Fibroblast of mammary gland (primary cell): ENCODE measurements at places on chromosomes 7 and 10.

GRCh38 chr7:151759591-151760042 is 117.3 kb downstream of the PRKAG2 start:
- DNase-seq, result peak; percentile 58

GRCh38 chr7:11315666-11316258 is 342.1 kb downstream of the PHF14 start:
- DNase-seq, result no peak

DNA sequence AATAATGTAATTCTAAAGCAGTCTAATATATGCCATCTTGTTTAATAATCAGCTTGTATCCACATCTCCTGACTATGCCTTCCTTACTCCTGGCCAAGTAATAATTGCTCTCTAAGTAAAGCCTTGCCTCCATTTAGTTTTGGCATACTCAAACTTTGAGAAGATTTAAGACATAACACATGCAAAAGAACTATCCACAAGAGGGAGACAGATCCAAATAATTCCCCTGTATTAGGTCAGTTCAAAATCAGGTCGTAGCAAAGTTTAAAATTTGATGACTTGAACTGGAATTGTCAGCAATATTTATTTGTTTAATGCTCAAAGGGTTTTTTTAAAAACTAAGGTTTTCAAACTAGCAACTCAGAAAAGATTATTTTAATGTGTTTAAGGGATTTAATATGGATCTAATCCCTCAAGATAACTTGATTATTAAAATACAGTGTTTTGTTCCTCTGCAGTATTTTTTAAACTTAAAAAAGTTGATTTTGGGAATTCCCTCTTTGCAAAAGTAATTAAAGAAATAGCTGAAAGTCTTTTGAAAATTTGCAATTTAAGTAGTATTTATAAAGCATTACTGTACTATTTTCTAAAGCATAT is 95.3 kb downstream of the HDAC9 start:
- DNase-seq, result peak; percentile 77

GRCh38 chr10:86538547-86538946 is 17.0 kb upstream of the WAPL start:
- DNase-seq, result peak; percentile 29

DNA sequence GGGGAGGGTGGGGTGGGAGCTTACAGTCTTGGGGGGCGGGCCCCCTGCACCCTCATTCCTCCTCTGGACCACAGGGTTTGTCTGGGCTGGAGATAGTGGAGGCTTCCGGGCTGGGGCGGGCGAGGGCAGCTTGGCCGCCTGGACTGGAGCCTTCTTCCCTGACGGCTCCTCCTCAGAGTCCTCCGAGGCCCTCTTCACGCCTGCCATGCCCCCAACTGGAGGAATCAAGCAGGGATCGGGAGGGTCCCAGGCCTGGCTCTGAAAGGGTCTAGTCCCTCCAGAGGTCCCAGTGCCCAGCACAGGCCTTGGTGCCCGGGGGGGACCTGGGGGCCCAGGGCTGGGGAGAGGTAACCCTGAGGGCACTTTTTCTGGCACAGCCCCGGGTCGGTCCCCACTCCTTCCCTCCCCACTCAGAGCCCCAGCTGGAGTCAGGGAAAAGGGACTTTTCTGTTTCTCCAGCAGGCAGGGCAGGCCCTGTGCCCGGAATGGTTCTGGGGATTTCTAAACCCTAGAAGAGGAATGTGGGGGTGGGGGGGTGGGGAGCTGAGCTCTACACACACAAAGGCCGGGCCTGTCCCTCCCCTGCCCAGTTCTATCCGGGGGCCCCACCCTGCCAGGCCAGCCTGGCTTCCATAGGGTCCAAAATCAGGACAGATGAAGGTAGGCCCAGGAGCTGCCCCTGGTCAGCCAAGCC is 11.6 kb downstream of the MICALL2 start:
- DNase-seq, result no peak

GRCh38 chr7:82615527-82615926 is 171.9 kb upstream of the CACNA2D1 start:
- DNase-seq, result no peak

DNA sequence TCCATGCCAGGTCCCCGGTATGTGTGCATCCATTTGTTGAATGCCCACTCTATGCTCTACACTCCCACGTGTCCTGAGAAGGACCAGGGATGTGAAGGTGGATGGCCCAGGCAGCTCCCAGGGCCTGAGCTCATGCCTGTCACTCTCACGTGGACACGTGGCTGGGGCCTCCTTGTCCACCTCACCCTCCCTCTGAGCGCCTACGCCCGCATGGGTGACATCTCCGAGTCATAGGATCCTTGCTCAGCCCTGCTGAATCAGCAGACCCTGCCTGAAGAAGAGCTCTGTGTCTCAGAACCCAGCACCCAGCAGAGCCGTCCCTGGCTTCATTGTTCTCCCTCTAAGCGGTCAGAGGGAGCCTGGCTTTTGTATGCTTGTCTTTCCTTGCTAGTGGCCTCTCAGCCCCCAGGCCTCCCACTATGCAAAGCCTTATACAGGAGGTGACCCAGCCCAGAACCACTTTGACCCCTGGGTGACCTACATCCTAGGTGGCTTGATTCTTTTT is 107.9 kb upstream of the PPIF start:
- DNase-seq, result peak; percentile 71

GRCh38 chr10:118973744-118974143 is 55.8 kb upstream of the NANOS1 start:
- no peak for DNase-seq

DNA sequence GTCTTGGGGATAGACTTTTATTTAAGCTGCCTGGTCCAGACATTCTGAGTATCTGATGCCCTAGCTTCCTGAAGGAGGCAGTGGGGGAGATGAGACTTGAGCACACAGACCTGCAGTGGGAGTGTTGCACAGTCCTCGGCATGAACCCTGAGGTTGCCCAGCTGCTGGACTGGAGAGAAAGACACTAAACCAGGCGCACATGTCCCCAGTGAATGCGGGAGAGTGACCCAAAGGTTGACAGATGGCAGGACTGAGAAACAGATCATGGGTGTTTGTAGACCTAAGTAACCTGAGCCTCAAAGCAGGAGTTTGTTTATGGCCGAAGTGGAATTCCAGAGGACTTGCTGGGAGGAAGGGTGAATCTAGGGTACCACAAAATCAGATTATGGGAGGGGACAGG is 15.7 kb upstream of the MSRB2 start:
- no peak for DNase-seq

- no peak for DNase-seq
Observed at GRCh38 chr10:127090138-127090537, 106.3 kb downstream of the INSYN2A start.

GRCh38 chr10:81944609-81945008 is 69.6 kb downstream of the NRG3 start:
- DNase-seq, result no peak

DNA sequence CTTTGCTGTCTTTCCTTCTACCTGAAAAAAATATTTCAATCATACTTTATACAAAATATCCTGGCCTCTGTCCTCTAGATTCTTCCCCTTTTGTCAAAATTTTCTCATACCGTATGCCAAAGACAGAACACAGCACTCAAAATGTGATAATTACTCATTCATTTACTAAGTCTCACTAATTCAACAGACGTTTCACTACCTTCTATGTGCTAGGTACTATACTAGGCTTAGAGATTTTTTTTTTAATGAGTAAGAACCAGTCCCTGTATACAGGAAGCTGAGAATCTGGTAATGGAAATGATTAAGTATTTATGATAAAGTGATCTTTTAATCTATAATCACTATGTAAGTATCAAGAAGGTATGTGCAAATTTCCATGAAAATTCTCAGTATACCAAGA is 128.0 kb downstream of the ELAPOR2 start:
- no peak for DNase-seq

DNA sequence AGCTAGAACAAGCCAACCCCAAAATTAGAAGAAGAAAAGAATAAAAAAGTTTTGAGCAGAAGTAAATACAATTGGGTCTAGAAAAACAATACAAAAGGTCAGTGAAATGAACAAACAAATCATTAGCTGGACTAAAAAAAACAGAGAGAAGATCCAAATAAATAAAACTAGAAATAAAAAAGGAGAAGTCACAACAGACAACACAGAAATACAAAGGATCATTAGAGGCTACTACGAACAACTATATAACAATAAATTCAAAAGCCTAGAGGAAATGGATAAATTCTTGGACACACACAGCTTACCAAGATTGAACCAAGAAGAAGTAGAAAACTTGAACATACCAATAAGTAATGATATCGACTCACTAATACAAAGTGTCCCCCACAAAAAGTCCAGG is 13.4 kb upstream of the ADRA2A start:
- no peak for DNase-seq

DNA sequence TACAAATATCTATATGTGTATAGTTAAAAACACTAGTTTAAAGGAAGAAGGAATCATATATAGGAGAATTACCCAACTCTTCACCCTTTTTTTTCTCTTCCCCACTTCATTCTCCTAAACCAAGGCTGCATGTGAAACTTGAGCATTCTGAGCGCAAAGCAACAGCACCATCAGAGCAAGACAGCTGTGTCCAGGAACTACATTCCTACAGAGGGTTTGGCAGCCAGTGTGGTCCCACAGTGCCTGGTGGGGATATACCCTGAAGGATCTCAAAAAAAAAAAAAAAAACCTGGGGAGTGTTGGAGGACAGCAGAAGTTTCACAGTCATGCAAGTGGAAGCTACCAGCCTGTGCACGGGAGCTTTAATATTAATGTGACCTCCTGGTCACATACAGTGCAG is 310.4 kb downstream of the CTNNA3 start:
- DNase-seq, result no peak

GRCh38 chr7:152527610-152528032 is 91.8 kb upstream of the KMT2C start:
- peak; percentile 70 for DNase-seq

DNA sequence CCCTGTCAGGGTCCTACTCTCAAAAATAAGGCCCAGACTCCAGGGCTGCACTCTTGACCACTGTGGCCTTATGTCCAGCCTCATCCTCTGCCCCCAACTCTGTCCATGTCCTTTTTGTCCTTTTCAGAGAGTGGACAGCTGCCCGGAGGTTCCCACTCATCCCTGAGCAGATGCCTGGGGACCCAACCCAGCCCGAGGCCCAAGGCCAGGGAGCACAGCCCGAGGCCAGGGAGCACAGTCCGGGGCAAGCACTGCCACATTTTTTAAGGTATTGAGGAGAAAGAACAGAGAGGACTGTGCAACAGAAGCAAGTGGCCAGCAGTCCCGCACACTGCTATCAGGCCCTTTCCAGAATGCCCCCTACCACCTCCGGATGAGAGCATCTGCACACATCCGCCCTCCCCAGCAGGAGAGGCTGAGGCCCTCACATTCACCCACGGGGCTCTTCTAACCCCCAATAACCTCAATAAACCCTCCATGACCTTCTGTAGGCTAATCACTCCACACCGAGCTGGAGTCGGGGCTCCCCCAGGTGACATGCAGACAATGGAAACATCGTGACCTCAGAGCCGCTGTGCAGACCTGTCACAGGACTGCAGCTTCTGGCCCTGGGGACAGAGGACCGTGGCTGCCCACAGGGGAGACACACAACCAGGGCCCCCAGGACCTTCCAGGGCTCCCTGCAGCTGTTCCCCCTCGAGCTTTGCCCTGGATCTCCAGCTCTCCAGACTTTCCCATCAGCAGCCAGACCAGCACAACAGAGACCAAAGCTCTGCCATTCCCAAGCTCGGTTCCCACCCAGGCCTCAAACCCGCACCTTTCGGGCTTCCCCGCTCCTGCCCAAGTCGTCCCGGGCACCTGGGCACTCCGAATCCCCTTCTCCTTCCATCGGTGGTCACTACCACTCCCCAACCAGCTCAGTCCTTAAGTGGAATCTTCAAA is 51.4 kb downstream of the CAMK2B start:
- DNase-seq, result no peak

- peak; percentile 28 for DNase-seq
Observed at GRCh38 chr7:42194238-42194637, 42.8 kb downstream of the GLI3 start.

- DNase-seq, result no peak
Observed at GRCh38 chr7:73852500-73852899, 8.5 kb upstream of the TMEM270 start.

GRCh38 chr10:92914478-92915325 is 66.4 kb downstream of the EXOC6 start:
- peak; percentile 54 for DNase-seq

GRCh38 chr7:134892963-134893362 is 93.3 kb upstream of the AGBL3 start:
- DNase-seq, result peak; percentile 45

DNA sequence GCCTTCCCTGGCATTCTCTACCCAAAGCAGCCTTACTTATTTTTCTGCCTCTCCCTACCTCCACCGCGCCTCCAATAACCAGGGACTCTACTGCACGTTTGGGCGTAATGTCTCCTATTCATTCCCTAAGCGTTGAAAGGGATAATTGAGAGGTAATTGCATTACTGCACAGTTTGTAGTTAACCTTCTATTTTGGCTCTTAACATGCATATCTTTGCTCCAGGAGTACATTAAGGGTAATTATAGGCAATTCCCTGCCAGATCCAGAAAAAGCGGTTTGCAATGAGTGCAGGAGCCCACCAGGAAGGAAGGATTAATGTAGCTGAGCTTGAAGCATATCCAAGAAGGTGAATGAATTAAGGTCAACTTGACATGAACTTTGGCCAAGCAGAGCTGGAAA is 558.4 kb downstream of the TYW1 start:
- DNase-seq, result no peak

DNA sequence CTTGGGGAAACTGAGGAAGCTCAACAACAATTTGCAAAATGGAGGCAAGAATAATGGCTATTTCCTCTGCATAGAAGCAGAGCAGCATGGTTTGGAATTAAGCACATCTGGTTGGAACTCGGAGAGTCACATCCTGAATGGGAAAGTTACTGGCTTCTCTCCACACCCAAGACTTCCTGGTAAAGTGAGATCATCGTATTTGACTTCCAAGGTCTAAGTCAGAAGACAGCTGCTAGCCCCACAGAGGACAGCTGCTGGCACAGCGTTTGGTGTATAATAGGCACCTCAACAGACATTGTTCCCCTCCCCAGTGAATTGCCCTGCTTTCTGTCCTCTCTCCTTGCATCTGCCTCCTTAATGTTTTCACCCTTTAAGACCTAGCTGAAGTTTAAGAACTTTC is 37.0 kb upstream of the NRF1 start:
- peak; percentile 96 for DNase-seq

DNA sequence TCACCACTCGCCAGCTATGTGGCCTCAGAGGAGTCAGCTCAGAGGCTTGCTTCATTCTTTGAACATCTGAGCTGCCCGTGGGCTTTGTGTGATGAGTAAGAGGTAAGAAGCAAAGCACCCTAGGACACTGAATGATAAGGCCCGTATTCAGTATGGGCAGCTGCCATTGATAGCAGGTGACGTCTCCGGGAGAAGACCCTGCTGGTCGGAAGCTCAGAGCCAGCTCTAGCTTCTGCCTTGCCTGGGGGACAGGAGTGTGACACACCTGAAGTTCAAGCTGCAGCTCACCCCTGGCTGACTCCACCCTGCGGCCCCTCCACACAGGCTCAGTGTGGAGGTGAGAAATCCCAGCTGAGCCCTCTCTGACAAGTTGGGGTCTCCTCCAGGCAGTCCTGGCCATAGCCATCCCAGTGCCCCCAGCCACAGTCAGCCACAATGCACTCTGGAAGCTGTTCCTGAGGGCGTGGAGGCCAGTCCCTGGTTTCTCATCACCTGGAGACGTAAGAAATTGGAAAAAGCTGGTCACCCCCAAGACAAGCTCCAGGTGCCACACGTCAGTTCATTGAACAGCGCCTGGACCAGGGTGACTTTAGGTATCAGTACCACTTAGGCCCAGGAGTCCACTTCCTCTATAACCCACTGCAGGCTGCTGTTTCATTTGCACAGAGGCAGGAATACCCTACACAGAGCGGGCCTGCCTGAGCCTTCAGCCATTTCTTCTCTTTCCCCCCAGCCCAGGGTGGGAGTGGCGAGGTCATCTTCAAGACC is 164.9 kb upstream of the RHEB start:
- DNase-seq, result peak; percentile 35
